ENCODE measurements at places on chromosomes 13 and 19.

- no peak for DNase-seq
Observed at GRCh38 chr19:32416749-32417456, 11.3 kb downstream of the DPY19L3 start.

GRCh38 chr13:35796623-35797022 lies 320.1 kb upstream of the MAB21L1 start:
- no peak for DNase-seq

DNA sequence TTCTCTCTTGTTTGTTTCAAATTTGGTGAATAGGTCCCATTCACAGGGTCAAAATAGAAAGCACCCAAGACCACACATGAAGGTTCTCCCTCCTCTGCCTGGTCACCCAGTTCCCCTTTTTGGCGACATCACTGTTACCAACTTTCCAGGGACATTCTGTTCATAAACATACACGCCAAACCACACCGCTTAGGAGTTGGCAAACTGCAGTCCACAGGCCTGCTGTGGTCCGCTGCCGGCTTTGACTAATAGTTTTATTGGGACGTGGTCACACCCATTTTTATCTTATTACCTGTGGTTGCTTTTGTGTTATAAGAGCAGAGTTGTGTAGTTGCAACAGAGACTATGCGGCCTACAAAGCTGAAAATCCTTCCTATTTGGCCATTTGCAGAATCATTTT lies 24.2 kb downstream of the UHRF1 start:
- DNase-seq, result no peak

- no peak for DNase-seq
Observed at GRCh38 chr19:6482343-6482686, 728 bp upstream of the DENND1C start.

DNA sequence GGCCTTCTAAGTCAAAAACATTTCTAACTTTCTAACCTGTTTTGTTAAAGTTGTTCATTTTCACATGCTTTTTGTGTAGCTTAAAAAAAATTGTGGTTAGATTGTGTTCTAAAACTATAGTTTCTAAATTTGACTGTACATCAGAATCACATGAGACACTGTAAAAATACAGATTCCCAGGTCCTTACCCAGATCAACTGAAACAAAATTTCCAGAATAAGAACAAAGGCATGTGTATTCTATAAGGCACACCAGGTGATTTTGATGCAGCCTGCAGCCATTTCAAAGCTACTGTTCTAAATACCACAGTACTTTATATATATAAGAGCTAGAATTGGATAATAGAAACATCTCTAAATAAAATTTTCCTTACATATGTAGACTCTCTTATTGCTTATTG lies 29.1 kb downstream of the INTS6 start:
- DNase-seq, result no peak

DNA sequence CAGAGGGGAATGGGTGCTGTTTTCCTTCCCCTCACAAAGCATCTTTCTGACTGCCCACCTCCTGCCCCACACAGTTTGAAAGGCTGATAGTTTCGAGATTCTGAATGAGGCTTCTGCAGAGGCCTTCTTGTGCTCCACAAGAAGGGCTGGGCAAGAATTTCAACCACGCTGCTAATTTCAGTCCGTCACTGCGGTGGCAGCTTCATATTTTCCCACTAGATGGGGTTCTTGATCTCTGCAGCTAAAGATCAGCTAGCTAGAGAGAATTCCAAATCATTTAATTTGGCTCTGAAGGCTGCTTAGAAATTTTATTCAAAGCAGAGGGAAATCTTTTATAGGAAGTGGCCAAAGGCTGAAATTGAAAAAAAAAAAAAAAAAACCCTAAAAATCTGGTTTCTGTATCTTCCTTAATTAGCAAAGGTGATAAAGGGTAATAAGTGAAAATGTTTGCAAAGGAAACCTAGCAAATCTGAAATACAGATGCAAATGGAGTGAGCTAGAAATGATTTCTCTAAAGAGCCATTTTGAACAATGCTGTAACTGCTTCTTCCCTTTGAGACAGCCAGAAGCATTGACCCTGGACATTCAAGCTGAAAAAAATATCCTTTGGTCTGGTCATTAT lies 38.0 kb upstream of the C13orf42 start:
- peak; percentile 41 for DNase-seq

DNA sequence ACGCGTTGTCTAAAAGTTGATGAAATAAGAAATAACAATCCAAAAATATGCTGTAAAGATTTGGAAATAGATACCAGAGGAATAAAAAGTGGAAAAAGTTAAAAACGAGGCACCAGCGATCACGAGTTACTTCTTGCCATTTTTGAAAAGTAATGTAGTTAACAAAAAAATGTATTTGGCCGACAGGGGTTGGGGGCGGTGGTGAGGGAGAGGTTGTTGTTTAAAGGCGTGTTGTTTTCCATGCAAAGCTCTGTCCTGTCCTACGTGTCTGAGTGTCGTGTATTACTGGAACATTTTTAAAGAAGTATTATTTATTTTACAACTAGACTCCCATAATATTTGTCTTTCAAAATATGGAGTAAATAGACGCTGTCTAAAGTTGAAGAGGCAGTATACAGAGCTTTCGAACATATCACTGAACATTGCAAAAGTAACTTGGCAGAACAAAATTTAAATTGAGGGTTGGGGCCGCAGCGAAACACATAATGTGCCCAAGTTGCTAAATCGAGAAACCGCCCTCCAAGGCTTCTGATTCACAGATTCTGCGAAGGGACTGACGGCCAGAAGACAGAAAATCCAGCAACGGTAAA lies 823 bp downstream of the FBXO17 start:
- no peak for DNase-seq

DNA sequence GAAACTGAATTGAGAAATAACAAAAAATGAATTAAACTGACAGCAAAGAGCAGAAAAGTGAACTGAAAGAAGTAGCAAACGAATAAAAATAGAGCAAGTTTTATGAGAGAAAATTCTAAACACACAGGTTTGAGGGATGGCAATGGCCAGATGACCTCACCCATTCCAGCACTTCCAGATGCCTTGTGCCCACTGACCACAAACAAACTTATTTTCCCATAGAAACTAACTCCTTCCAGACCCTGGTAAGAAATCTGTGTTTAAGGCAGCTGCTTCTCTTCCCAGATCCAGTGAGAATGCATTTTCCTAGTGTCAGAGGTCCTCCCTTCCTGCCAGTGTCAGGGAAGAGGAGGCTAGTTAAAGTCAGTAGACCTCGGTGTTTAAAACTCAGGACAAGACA lies 51.7 kb downstream of the RXFP2 start:
- DNase-seq, result no peak

DNA sequence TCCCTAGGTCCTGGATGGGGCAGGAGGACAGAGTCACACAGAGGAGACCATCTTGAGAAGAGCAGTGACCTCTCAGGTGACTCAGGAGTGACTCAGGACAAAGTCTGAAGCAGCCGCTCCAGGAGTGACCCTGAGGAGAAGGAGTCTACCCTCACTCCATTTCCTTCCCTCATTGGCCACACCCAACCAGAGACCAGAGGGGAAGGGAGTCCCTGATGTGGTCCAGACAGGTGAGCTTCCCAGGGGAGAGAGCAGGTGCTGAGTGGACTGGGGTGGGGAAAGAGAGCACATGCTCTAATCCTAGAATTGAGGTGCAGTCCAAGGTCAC lies 75.5 kb upstream of the MEDAG start:
- DNase-seq, result no peak

Measured in nucleus accumbens (tissue), 56 donors.